ENCODE measurements at places on chromosomes 12 and 14.
A peak's percentile ranks its signal among the peaks of the same experiment; 100 is the strongest.

DNA sequence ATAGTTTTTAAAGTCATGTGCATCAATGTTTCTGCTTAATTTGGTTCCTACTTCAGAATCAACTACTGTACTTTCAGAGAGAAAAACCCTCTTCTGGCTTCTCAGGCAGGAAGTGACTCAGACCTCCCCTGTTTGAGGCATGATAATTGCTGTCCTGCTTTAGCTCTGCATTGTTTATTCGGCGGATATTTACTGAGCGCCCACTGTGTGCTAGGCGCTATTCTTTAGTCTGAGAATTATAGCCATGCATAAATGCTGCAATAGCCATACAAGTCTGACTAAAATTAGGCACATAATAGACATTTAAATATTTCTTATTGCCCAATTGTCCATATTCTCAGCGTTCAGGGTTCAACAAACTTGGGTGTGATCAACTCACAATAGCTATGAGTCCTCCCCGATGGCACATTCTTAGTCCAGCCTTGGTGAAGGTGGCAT, 6.1 kb upstream of the AMIGO2 start:
- peak; percentile 56 for DNase-seq

DNA sequence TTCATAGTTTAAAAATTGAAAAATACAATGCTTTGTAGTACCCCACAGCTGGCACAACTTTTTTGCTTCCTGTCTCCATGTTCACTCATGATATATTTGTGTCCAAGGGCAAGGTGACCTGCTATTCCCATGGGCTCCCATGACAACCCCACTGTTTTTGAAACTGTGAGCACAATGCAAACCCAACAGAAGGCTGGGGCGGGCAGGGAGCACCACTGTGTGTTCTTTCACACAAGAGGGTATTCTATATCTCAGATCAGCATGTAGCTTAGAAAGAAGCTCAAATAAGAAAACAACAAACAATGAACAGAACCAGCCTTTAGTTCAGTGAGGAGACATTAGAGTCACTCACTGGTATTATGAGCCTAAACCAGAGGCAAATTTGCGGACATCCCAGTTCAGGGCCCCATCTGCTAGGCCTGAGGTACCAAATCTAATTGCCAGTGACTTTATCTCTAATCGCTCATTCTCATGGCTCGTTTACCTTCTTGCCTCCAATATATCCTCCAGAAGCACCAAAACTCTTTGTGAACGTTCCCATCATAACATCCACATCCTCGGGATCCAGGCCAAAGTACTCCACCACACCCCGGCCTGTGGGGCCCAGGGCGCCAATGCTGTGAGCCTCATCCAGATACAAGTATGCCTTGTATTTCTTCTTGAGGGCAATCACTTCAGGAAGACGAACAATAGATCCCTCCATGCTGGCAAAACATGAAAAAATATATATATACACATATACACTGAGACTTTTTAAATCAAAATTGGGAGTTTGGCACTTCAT, 56.4 kb upstream of the ISM2 start:
- DNase-seq = no peak

GRCh38 chr12:10967409-10967808, 19.3 kb downstream of the TAS2R50 start:
- no peak for DNase-seq

DNA sequence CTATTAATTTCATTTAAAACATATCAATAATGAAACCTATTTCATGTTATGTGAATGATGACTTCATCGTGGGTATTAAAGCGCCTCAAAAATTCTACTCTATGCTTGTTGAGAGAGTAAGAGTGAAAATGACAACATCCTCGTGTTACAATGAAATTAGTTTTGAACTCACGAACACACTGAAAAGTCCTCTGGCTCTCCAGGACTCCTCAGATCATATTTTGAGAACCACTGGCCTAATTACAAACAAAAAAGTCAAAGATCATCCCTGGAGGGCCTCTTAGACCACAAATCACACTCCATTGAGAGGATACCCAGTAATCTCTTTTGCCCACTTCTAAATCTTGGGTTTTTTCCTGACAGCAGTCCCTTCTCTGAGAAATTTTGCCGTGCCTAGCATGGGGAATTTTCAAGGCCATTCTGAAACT, 19.1 kb downstream of the DAAM1 start:
- no peak for DNase-seq

DNA sequence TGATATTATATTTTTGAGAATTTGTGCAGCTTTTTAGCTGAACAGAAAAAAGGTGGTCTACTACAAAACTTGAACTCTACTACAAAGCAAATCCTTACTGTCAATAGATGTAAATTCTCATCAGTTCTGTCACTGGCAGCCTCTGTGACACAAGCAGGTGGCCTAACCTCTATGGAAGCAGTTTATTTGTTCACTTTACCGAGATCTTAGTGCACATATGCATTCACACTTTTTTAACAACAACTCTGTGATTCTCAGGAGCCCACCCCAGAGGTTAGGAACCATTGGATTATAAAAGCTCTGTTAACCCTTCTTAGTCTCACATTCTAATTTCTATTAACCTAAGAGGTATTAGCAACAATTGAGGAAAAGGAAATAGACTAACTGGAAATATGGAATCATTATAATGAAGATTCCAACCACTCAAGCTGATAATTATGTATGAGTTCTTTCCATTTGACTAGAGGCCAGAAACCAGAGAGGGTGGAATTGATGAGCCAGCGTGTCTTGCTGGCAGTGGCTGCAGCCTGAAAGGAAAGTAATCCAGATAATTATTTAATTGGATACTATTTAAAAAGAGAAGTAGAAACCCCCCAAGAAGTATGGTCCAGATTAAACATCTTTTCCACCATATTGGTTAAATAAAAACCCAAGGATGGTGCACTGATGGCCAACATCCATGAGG, 451.1 kb downstream of the TMEM117 start:
- DNase-seq = no peak

DNA sequence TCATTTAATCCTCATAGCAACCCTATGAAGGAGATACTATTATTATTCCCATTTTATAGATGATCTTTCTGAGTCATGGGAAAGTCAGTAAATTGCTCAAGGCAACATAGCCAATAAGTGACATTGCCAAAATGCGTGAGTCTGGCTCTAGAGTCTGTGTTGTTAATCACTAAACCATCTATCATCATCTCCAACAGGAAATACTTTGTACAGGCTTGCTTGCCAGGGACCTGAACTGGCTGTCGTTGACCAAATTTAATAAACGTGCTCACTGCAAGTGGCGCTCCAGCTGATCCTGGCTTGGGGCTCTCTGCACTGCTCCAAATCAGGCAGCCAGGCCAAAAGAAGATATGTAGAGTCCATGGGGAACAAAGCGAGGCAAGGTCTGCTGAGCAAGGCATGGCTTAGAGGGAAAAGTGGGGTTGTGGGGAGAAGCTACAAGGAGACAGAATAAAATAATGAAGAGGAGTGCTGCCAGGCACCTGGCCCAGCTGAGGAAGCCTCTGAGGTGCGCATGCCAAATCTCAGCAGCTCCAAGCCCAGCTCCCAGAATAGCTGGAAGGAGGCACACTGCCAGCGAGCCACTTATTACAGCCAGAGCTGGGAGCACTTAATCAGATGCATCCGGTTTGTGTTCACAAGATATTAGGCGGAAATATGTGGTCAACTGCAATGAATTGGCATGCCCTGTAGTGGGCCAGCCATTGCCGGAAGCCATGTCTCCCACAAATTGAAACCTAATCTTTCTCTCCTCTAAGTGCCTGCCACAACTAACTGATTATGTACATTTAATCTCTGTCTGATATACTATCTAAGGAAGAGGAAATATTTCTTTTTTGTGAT, 43.3 kb upstream of the PTPRO start:
- DNase-seq = no peak

All from inflammatory macrophage (primary cell).